IMR-90 (cell line): ENCODE measurements at places on chromosomes 12 and 14. TPM values are rescaled to one million over a fixed set of nuclear protein-coding genes. Genes with fewer than 3 reads are reported as not detected.

Gene KRT6A
- polyA plus RNA-seq: not detected in 2 replicates

Gene SERPINA9
- 0.09 and 0.11 TPM in 2 replicates for polyA plus RNA-seq

Gene GALNT16
- polyA plus RNA-seq: 0.89 and 1.5 TPM in 2 replicates

Gene TMEM19
- 8.9 and 11.4 TPM in 2 replicates for polyA plus RNA-seq

Gene GPR137C
- 0.77 and 0.91 TPM in 2 replicates for polyA plus RNA-seq

Gene TMCC3
- polyA plus RNA-seq: 0.09 and 0.14 TPM in 2 replicates

Gene SIX4
- polyA plus RNA-seq: 5.5 and 7.1 TPM in 2 replicates

Gene ERBB3
- polyA plus RNA-seq: 1.4 and 1.5 TPM in 2 replicates

Gene SRRM4
- polyA plus RNA-seq: not detected in 2 replicates

Gene ANO4
- polyA plus RNA-seq: 3.2 and 4.7 TPM in 2 replicates

Gene GRIN2B
- under 0.01 TPM in 1 of 2 replicates, not detected in the other for polyA plus RNA-seq

Gene KRT86
- polyA plus RNA-seq: 0.06 TPM in 1 of 2 replicates, not detected in the other

Gene CACNA1C
- polyA plus RNA-seq: 2.6 and 2.7 TPM in 2 replicates

Gene FLVCR2
- polyA plus RNA-seq: 0.94 and 1.0 TPM in 2 replicates

Gene LRFN5
- 1.8 TPM in 2 replicates for polyA plus RNA-seq

Gene ACVRL1
- 6.4 and 8.0 TPM in 2 replicates for polyA plus RNA-seq

Gene PRPH
- polyA plus RNA-seq: not detected in 2 replicates
